MCF 10A (cell line): ENCODE measurements at places on chromosomes 4 and X. TPM values are rescaled to one million over a fixed set of nuclear protein-coding genes. Genes with fewer than 3 reads are reported as not detected.

PPEF2 gene
- total RNA-seq = not detected in 2 replicates

RPA4 gene
- total RNA-seq = 0.98 and 1.4 TPM in 2 replicates

ZNF732 gene
- 0.47 and 0.88 TPM in 2 replicates for total RNA-seq

LONRF3 gene
- total RNA-seq = 1.0 and 1.4 TPM in 2 replicates

GRCh38 chr4:128751354-128751753, 58.1 kb upstream of the JADE1 start:
- DNase-seq = no peak

DNA sequence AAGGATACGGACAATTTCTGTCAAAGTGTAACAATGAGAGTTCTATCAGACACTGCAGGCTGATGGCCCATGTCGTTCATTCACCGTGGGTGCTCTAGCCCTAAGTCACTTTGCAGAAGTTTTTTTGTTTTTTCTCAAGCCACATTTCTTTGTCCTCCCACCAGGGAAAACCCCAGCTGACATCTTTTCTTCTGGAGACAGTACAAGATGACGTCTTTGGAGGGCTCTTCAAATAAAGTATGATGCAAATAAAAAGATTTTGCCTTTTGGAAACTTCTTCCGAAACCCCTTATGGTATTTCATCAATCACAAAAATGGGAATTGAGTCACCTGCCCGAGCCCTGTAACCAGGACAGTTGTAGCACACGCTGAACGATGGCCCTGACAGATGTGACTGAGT, 73.2 kb downstream of the TRAPPC11 start:
- DNase-seq = no peak

GRCh38 chr4:81756973-81757372, 285.3 kb upstream of the RASGEF1B start:
- no peak for DNase-seq

DNA sequence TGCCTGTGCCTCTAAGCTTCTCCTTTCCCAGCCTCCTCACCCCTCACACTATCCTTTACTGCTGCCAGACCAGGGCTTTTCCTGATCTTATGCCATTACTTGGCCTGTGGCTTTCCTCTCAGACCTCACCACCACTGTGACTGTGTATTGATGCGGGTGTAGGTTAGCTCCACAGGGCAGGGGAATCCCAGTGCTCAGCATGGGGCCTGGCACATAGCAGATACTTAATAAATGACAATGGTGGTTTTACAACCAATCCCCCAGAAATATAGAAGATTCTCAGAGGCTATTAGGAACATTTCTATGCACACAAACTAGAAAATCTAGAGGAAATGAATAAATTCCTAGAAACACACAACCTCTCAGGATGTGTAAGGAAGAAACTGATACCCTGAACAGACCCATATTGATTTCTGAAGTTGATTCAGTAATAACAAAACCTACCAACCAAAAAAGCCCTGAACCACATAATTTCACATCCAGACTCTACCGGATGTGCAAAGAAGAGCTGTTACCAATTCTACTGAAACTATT, 129.6 kb upstream of the QRFPR start:
- DNase-seq = no peak

GRCh38 chr4:100306018-100306417, 115.8 kb upstream of the DDIT4L start:
- peak; percentile 14 for DNase-seq

DNA sequence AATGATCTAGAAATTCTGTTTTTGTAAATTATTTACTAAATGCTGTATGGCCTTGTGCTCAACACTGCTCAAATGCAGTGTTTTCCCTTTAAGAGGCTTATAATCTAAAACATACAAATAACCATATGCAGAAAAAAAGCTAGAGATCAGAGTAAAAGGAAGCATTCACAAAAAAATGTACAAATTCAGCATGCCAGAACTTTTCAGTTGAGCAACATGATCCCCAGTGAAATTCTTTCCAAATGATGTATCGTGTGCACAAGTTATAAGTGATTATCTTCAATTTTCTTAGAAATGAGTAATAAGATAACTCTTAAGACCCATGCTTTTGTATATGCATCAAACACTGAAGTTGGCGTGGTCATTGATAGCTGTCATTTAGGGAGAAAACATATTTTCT, 5.0 kb downstream of the GPC3 start:
- DNase-seq = no peak

GRCh38 chr4:146647615-146648460, 9.1 kb downstream of the POU4F2 start:
- no peak for DNase-seq

DNA sequence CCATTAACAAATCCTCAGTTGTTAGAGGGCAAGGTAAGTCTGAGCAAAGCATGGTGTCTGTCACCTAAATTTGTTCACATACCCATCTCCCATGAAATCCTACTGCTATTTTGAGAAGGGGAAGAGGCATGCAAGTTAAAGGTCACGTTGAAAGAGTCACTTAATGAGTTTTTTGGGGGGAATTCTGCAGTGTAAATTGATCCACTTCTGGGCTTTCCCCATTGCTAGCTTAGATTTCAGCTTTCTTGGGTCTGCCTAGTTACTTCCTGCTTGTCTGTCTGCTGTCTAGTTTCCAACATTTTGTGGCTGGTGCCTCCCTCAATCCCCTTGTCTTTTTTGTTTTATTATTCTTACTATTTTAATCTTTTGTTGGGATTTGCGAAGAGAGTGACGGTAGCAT, 32.0 kb downstream of the CEP135 start:
- no peak for DNase-seq

DNA sequence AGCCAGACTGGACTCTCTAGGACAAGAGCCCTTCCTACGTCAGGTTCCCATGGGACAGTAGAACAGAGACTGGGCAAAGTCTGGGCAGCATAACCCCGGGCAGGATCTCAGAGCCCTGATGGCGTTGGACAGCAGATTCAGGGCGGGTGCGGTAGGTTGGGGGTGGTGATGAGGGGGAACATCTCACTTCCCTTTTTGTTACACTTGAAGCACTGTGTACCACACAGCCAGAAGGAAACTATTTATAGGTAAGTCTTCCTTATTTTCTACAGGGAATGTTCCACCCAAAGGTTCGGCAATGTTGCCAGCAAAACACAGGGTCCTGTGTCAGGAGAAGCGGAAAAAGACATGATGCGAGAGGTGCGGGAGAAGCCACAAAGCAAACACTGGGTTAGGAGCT, 54.3 kb downstream of the TSC22D3 start:
- DNase-seq = no peak

- DNase-seq = no peak
Observed at GRCh38 chrX:53195401-53195800, 29.6 kb downstream of the KDM5C start.
